Esophagus mucosa (tissue), 1 donor: ENCODE measurements at places on chromosomes 7 and 10. TPM values are rescaled to one million over a fixed set of nuclear protein-coding genes. Genes with fewer than 3 reads are reported as not detected.

The PTPN12 gene
- 54.9 TPM for total RNA-seq

The C1QL3 gene
- not detected for total RNA-seq

The NKX1-2 gene
- total RNA-seq = 0.16 TPM

DNA sequence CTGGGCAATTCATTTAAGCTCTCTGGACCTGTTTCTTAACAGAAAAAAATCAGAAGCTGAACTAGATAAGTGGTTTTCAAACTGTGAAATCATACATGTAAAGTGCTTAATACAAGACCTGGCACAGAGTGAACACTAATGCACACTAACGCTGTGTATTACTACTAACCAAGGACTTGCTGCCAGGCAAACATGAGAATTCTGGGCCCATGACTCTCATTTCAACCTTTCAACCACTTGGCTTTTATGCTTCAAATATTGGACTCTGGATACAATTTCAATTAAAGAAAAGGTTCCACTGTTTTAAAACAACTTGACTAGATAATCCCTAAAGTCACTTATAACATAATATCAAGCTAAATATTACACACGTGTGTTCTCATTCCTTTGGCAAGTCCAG lies 73.4 kb downstream of the SRPK2 start:
- no peak for ATAC-seq

- no peak for ATAC-seq
Measured at GRCh38 chr7:70400829-70401380, 731.0 kb upstream of the GALNT17 start.

DNA sequence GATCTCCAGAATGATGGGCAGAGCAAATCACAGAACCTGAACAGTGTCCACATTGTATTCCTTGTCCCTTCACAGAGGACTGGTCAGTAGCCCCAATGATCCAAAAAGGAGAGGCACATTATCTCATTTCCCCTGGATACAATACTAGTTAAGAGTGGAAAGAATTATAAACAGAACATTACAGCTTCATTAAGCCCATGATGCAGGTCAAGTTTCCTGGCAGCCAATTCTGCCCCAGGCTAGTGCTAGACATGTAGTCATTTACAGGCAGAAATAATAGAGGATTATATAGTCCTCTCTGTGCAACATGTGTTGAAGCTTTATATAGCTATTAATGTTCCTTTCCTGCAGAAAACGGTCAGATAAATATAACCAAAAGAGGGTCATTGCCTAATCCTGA lies 124.3 kb upstream of the WNT16 start:
- no peak for ATAC-seq

DNA sequence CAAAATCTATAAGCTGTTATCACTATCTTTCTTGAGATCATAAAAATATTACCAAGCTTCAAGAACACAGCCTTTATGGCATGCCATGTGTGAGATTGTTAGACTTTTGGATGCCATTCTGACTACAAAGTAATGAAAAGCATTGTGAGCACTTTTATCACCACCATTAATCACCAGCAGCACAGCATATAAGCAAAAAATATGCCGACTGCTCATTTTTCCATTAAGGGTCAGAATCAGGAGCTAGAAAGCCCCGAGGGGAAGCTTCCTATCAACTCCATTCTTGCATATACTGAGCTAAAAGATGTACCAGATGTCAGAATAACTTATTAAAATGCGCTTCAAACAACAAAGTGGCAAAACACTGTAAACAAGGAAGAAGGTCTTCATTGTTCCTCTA lies 114.3 kb downstream of the LMBR1 start:
- no peak for ATAC-seq

- ATAC-seq = no peak
Measured at GRCh38 chr10:27621461-27621860, 117.4 kb downstream of the RAB18 start.

GRCh38 chr7:75817116-75817515 lies 3.5 kb upstream of the CCL24 start:
- ATAC-seq = no peak

- no peak for ATAC-seq
Measured at GRCh38 chr7:102292813-102293798, 6.4 kb downstream of the SH2B2 start.

GRCh38 chr10:132319853-132320653 lies 11.9 kb upstream of the LRRC27 start:
- peak; percentile 92 for ATAC-seq

DNA sequence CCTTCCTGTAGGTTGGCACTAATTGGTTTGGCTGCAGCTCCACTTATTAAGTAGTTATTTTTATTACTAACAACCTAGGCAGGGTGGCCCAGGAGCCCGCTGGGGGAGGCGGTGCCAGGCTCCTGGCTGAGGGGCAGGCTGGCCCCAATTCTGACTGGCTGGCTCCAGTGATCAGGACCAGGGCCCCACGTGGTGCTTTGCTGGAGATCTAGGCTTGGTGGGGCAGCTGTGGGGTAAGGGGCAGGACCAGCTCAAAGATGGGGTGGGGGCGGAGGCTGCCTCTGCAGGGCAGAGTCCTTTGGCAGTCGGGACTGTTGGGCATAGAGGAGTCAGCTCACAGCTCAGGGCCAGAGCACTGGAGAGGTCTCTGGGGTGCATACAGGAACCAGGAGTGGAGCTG lies 2.4 kb downstream of the ASL start:
- ATAC-seq = no peak

DNA sequence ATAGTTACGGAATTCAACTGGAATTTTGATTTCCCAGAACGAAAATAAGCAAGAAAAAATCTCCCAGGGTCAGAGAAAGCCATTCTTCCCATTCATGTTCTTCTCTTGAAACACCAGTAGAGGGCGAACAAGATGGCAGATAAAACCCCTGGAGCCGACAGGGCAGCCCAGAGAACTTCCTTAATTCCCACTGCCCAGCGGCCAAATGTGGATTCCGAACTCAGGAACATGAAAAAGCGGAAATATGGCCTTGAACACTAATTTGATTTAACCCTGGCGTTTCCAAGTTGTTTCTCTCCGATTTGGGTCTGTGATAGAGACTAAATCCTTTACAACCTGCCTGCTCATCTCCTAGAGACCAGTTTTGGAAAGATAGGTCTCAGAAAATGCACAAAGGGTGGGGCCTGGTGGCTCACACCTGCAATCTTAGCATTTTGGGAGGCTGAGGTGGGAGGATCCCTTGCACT lies 100.7 kb upstream of the WAC start:
- peak; percentile 69 for ATAC-seq

- ATAC-seq = no peak
Measured at GRCh38 chr10:100966887-100967286, 2.4 kb upstream of the SEMA4G start.

DNA sequence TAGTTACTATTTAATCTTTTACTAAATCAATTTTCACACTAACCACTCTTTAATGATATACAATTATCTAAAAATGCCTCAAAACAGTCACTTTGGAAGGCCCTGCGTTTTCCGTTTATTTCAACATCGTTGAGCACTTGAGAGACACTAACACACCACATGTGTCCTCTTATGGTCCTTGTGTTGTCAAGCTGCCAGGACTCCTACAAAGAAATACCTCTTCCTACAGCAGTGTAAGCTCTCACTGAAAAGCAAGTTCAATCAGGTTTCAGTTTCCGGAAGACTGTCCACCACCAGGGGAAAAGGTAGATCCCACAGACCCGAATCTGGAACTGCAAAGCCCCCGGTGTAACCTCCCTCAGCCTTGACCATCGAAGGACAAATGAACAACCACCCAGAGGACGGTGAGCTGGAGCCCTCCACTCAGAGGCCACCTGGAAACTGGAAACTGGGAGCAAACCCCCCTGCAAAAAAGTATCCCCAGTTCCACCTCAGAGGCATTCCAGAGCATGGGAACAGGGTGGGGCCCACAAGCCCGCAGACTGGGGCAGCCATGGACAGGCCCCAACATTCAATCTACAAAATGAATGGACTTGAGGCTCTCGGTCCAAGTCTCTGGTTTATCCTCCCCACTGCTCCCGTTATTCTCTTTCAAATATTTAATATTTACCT lies 37.6 kb downstream of the KCNH2 start:
- ATAC-seq = no peak
